ENCODE measurements at places on chromosomes 13 and 19.

DNA sequence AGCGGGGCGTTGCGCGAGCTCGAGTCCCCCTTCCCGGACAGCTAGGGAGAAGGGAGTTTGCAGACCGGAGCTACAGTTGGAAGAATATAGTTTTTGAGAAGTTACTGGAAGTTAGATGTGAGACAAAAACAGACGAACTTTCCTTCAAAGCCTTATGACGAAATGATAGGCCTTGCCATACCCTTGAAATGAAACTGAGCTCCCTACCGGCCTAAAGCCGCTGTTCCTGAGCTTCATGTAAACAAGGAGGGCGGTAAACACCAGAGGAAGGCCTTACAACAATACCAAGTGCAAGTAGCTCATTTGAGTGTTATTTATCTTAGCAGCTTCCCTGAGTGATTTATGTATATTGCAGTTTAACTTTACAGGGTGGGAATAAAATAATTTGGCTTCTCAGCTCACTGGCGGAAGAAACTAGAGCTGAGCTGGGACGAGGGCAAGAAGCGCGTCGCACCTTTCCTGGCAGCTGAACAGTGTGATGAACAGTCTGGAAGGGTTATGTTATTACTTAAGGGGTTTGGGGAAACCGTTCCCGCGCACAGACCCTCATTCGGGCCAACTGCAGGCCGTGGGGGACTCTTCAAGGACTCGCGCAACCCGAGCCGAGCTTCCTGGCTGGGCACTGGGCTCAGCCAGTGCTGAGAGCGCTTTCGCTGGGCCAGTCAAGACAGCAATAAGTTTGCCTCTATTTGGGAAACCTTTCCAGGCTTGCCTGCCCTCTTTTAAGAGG lies 111.2 kb downstream of the KCNRG start:
- no peak for DNase-seq

GRCh38 chr13:104571161-104571892 lies 1505.1 kb upstream of the SLC10A2 start:
- DNase-seq = no peak

DNA sequence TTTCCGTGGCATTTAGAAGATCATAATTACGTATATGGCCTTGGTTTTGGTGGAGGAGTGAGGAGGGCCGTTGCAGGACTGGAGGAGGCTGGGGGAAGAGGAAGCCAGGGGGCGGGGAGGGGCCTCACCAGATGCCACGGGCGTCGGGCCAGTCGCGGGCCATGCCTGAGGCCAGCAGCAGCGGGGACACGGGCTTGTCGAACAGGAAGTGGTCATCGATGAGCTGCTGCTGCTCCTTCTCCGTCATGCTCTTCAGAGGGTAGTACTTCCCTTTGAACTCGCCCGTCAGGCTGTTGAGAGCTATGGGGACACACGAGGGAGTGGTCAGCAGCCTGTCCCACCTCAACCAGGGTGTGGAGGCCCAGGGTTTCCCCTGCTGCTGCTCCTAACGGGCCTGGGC lies 11.1 kb downstream of the CKM start:
- DNase-seq = peak; percentile 41

GRCh38 chr19:41700381-41701195 lies 7.8 kb upstream of the CEACAM5 start:
- no peak for DNase-seq

- DNase-seq = no peak
These were observed 959.9 kb downstream of the DIAPH3 start for GRCh38 chr13:59203855-59204254.

DNA sequence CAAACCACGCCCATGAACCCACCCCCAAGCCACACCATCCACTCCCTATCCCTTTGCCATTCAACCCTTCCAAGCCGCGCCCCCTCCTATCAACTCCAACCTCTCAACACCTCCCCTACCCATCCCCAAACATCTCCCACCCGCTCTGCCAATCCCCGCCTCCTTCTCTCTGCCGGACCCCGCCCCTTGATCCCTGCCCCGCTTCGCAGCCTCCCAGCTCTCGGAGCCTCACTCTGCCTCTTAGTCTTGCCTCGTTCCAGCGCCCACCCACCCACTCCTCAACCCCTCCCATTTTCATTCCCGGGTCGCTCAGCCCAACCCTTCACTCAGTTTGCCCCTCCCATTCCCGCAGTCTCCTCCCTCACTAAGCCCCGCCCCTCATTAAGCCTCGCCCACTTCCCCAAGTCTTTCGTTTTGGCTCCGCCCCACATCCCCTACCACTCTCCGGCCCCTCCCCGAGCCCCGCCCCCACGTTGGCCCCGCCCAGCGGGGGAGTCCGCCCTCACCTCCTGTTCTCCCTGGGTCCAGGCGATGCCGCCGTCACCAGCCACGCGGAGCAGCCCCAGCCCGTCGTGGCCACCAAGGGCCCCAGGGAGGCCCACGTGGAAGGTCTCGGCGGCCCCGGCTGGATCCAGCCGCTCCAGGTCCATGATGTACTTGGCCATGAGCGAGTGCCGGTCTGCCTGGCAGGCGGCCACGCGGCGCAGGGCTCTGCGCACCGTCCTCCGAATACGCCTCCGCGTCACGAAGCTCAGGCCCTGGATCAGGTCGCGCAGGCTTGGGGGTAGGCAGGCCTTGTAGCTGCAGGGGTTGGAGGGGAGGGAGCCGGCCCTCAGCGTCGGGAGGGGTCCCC lies 5.7 kb downstream of the JAK3 start:
- peak; percentile 79 for DNase-seq

DNA sequence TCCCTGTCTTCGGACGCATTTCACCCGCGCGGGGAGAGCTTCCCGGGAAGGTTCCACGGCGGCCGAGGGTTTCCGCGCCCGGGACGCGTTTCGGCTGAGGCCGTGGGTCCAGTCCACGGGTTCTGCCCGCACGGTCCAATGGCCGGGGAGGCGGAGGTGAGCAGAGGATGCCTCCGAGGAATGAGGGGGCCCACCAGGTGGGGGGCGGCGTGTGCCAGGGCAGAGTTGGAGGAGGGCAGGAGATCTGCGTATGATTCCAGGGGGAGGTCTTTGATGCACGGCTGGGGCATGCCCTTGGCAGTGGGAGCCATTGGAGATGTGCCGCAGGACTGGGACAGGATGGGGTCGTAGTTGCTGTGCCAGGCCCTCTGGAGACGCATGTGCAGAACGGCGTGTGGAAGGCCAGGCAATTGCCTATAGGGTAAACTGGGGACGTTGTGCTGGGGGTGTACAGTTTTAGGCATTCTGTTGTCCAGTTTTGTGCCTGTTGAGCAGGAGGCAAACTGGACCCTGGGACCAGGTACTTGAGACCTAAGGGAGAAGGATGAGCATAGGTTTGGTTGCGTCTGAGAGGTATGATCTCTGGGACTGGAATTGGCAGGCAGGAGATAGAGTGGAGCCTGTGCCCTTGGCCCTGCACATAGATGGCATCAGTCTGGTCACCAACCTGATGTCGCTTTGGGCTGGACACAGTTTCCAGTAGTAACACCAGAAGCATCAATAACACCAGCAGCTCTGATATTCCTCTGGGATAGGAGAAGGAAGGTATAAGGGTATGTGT lies 751 bp downstream of the ZNF584 start:
- no peak for DNase-seq

- peak; percentile 0 for DNase-seq
These were observed 234.2 kb downstream of the PCDH17 start for GRCh38 chr13:57865600-57866294.

GRCh38 chr13:113135281-113135760 lies 12.7 kb downstream of the F10 start:
- no peak for DNase-seq

GRCh38 chr13:40275636-40276035 lies 390.8 kb downstream of the FOXO1 start:
- DNase-seq = no peak

DNA sequence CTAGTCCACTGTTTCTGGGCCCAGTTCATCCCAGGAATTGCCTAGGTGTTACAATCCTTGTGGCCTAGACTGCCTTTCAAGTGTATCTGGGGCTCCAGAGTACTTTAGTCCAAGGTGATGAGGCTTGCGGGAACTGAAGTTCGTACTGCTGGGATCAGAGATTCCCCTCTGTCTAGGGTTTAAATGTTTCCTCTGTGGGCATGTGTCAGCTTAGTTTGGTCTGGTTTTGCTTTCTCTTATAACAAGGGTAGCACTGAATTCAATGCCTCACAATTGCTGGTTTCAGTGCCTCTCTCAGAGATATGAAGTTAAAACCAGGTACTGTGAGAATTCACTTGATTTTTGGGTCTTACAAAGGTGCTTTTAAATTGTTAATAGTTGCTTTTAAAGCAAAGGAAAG lies 30.8 kb downstream of the RGCC start:
- no peak for DNase-seq

GRCh38 chr19:40612831-40613689 lies 11.9 kb downstream of the LTBP4 start:
- DNase-seq = no peak

GRCh38 chr19:5103812-5104410 lies 135.0 kb downstream of the KDM4B start:
- DNase-seq = no peak

DNA sequence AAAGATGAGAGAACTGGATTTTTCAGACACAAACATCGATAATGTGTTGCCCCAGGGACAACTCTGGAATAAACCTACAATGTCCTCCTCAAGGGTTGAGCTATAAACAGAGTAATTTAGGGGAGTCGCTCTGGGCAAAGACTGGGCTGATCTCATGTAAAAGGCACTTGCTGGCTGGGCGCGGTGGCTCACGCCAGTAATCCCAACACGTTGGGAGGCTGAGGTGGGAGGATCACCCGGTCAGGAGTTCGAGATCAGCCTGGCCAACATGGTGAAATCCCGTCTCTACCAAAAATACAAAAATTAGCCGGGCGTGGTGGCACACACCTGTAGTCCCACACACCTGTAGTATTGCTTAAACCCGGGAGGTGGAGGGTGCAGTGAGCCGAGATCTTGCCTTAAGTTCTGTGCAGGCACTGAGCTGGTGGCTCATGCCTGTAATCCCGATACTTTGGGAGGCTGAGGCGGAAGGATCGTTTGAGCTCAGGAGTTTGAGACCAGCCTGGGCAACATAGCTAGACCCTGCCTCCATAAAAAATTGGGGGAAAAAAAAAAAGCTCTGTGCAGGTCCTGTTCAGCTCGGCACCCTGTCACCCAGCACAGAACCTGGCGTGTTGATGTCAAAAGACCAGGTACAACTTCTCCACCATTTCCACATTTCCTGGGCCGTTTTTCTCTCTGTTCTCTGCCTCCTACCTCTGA lies 1.4 kb downstream of the TIMM44 start:
- DNase-seq = no peak

- no peak for DNase-seq
These were observed 8.1 kb upstream of the IPO5 start for GRCh38 chr13:97945342-97945741.

GRCh38 chr19:15995536-15995935 lies 46.7 kb downstream of the OR10H4 start:
- no peak for DNase-seq

- no peak for DNase-seq
These were observed 34.2 kb downstream of the COMP start for GRCh38 chr19:18756896-18757295.

- DNase-seq = no peak
These were observed 201.8 kb downstream of the LHFPL6 start for GRCh38 chr13:39401046-39401705.

DNA sequence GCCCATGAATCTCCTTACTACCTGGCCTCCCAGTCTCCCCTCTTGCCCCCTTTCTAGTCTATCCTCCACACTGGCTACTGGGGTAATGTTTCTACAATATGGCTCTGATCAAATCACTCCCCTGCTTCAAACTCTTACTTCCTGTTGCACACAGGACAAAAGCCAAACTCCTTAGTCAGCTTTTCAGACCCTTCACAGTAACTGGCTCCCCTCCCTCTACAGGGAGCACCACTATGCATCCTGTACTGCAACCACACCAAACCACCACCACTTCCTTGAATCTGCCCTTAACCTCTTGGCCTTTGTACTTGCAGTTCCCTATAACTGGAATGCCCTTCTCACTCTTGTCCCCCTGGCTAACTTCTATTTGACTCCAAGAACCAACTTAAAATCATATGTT lies 32.2 kb downstream of the DEDD2 start:
- DNase-seq = peak; percentile 77

DNA sequence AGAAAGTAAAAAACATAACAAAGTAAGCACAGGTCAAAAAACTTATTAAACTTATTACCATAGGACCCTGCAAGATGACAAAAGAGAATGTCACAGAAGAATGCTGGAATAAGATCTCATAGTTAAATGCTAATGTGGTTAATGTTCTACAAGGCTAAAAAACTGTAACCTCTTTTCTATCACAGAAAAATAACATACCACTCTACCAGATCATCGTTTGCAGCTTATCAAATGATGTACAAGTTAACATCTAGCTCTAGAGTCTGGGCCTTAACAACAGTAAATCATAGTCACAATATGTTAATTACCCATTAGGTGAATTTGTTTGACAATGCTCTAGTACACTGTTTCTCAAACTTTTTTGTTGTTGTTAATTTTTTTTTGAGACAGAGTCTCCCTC lies 53.0 kb downstream of the NUFIP1 start:
- no peak for DNase-seq

DNA sequence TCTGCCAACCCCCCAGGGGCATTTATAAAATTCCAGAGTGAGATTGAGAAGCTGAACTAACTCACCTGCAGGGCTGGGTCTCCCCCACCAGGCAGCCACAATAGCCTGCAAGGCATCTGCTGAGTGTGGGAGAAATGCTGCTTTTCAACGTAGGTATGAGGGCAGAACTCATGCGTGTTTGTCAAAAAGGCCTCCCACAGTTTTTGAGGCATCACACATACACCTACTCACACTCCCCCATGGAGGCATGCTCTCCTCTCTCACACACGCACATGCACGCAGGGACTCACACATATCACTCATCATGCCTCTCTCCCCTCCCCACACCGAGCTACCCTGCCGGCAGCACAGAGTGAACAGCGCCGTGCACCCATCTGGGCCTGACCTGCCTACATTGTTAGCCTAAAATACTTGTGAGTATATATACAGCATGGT lies 390.5 kb downstream of the FGF9 start:
- DNase-seq = no peak

- no peak for DNase-seq
These were observed 4.0 kb downstream of the ZNF565 start for GRCh38 chr19:36210497-36210896.

GRCh38 chr19:2665103-2665502 lies 37.4 kb downstream of the GNG7 start:
- DNase-seq = no peak

DNA sequence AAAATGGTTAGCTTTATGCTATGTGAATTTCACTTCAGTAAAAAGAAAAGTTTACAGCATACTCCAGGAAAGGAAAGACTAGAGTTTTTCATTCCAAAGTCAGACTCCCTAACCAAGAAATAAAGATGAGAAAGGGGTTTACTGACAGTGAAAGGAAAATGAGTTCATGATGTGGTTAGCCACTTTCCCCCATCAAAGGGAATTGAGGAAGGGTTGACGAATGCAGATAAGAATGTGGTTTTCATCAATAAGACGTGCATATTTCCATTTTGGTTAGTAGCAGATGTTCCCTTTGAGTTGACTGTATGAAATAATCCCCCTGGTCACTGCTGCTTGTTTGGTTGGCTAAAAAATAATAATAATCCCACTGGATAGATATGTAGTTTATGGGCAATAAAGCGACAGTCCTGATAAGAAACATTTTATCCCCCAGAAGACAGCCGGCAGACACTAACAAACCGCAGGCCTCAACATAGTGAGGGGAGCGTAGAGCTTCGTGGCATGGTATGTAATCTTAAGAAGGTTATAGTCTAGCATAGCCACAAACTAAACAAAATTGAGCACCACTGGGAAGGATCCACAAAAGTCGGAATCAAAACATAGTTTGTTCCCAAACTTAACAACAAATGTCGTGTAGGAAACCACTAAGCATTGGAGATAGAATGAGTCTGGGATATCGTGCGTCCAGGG lies 114.8 kb downstream of the COL4A2 start:
- no peak for DNase-seq

GRCh38 chr19:17762505-17763229 lies 11.4 kb downstream of the FCHO1 start:
- peak; percentile 52 for DNase-seq

GRCh38 chr13:20145521-20145920 lies 15.3 kb downstream of the GJA3 start:
- no peak for DNase-seq
